ENCODE measurements at places on chromosomes 7 and 10. TPM values are rescaled to one million over a fixed set of nuclear protein-coding genes. Genes with fewer than 3 reads are reported as not detected.

Gene PDZD7
- total RNA-seq: 0.65 TPM

Gene TMEM273
- 20.2 TPM for total RNA-seq

Gene GATA3
- total RNA-seq: 31.2 TPM

Gene PRDX3
- total RNA-seq: 28.6 TPM

Gene RASSF4
- total RNA-seq: 3.0 TPM

Gene CBX3
- 112 TPM for total RNA-seq

DNA sequence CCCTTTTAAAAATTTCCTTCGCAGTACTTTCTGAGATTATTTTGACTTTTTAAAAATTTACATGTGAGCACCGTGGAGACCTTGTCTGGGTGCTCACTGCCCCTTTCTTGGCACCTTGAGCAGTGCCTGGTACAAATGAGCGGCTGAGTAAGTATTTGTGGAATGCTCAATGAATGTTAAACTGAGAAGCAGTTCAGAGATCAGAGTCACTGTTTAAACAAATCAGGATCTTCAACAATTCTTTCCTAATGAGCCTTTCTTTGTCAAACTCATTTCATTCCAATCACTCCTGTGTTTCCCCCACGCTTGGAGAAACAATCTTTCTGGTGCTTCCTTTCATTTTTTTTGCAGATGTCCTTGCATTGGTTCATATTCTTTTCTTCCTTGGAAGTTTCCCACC is 611.3 kb upstream of the GALNT17 start:
- no peaks in the 10 kb centered on the region for H3K4me1 ChIP-seq
- H3K36me3 ChIP-seq: no peaks in the 10 kb centered on the region
- no peak overlapping the region for H3K4me3 ChIP-seq
- no peak for DNase-seq
- no peaks in the 10 kb centered on the region for H3K27me3 ChIP-seq

DNA sequence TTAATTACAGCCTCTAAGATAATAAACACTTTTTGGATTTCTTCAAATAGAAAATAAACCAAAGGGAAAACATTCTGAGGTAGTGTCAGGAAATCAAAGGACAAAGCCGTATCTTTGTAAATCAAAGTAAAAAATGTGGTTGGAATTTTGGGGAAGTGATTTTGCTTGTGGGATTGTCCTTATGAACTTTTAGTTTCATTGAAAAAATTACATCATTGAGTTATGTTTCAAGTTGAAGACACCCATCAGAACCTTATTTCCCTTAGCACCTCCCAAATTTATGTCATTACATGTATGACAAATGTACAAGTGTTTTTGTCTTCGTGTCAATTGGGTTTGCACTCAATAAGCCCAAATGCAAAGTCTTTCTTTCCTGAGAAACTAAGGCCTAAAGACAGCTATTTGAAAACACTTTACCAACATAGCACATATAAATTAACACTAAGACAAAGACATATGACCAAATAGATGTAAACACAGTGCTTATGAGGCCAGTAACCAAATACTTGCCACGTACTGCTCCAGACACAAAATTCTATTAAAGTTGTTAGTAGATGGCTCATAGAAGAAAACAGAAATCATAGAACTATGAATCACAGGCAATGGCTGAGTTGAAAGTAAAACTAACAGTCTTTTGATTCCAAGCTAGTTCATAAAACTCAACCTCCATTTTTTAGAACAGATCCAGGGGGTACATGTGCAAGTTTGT is 26.9 kb upstream of the LAMB4 start:
- H3K4me1 ChIP-seq: no peaks in the 10 kb centered on the region
- no peak overlapping the region for H3K27ac ChIP-seq
- no peaks in the 10 kb centered on the region for H3K27me3 ChIP-seq
- no peak overlapping the region for H3K4me3 ChIP-seq
- H3K36me3 ChIP-seq: no peaks in the 10 kb centered on the region
- no peak for DNase-seq

- H3K27ac ChIP-seq: peak overlapping the region; percentile 80
- DNase-seq: peak; percentile 73
Measured at GRCh38 chr10:133274751-133275683, 1.7 kb downstream of the ADAM8 start.

GRCh38 chr10:117535298-117536071 is 7.1 kb upstream of the EMX2 start:
- H3K27me3 ChIP-seq: peaks cover 9% of the 10 kb centered on the region
- DNase-seq: no peak
- no peaks in the 10 kb centered on the region for H3K36me3 ChIP-seq
- no peaks in the 10 kb centered on the region for H3K4me1 ChIP-seq

DNA sequence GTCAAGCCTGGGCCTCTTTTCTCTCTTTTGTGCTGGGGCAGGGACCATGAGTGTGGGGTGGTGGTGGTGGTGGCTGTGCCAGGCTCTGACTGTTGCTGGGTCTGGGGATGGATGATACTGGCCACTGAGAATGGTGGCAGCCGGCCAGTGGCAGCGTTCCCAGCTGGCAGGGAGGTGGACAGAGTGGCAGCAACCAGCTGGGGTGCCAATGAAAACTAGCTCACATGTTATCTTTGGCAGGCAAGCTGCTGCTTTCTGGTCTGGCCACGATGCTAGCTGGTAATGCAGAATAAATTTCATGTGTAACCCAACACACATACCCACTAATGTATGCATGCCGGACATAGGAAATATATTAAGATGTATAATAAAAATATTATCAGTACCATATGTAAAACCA is 95.0 kb upstream of the SLC26A5 start:
- no peak for DNase-seq
- no peaks in the 10 kb centered on the region for H3K4me1 ChIP-seq
- no peak overlapping the region for H3K4me3 ChIP-seq
- H3K36me3 ChIP-seq: no peaks in the 10 kb centered on the region
- no peak overlapping the region for H3K27ac ChIP-seq
- H3K27me3 ChIP-seq: no peaks in the 10 kb centered on the region

DNA sequence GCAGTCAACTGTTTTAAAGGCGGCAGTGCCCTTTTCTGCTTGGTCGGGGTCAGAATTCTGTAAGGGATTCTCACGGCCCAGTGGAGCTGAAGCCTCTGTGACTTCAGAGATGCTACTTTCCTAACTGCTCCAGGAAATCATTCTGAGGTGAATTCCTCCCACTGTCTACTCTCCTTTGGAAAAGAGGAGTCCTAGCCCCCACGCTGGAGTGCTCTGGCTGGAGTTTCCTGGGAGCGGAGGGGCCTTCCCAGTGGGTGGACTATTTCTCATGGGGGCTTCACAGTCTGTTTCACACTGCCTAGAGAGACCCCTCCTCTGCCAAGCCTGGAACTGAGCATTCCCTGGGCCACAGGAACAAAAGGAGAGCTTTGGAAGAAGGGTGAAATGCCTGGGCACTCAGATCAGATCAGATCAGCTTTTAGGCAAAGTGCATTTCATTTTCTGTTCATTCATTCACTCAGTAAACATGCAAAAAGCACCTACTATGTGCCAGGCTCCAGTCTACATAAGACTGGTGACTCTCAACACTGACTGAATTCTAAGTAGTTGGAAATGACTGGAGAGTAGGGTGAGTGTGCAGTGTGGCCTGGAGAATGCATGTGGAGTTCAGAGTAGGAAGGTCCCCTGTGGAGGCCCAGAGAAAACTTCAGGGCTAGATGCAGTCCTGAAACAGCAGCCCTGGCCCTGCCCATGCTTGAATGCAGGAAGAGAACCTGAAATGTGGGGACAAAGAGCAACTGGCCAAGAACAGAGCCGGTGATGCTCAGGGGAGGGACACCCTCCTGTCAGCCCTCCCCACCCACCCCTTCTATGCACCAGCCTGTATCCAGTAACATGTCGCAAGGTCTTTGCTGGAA is 12.2 kb downstream of the ZNF488 start:
- H3K27me3 ChIP-seq: no peaks in the 10 kb centered on the region
- H3K4me1 ChIP-seq: no peaks in the 10 kb centered on the region
- H3K4me3 ChIP-seq: no peak overlapping the region
- H3K36me3 ChIP-seq: no peaks in the 10 kb centered on the region
- no peak for DNase-seq

DNA sequence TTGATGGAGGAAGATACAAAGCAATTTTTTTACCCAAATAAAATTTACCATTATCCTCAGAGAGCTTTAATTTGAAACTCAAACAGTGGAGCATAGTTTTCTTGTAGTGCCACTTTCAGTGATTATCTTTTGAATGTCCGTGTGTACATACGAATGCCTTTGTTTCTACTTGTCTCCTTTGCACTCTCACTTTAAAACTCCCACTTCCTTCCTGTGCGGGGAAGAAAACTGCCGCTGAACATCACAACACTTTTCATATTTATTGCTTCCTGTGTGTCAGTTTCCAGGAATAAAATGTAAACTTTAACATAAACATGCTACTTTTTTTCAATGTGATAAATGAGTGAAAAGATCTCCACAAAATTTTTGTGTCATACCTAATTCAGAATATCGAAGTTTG is 102.4 kb downstream of the SEMA3A start:
- no peak overlapping the region for H3K4me3 ChIP-seq
- H3K27me3 ChIP-seq: no peaks in the 10 kb centered on the region
- DNase-seq: peak; percentile 49
- H3K27ac ChIP-seq: peak overlapping the region; percentile 55
- no peaks in the 10 kb centered on the region for H3K36me3 ChIP-seq

DNA sequence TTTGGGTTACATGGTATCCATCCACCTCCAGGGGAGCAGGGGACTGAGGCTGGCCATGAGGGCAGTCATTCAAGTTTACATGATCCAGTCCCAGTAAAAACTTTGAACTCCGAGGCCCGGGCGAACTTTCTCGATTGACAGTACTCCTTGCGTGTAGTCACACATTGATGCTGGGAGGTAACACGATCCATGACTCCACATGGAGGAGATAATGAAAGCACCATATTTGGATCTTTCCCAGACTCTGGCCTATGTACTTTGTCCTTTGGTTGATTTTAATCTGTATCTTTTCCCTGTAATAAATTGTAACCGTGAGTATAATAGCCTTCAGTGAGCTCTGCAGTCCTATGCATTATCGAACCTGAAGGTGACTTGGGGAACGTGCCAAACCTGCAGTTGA is 401.6 kb downstream of the KCNMA1 start:
- H3K4me3 ChIP-seq: no peak overlapping the region
- H3K4me1 ChIP-seq: no peaks in the 10 kb centered on the region
- H3K36me3 ChIP-seq: no peaks in the 10 kb centered on the region
- no peak overlapping the region for H3K27ac ChIP-seq
- H3K27me3 ChIP-seq: no peaks in the 10 kb centered on the region
- no peak for DNase-seq

DNA sequence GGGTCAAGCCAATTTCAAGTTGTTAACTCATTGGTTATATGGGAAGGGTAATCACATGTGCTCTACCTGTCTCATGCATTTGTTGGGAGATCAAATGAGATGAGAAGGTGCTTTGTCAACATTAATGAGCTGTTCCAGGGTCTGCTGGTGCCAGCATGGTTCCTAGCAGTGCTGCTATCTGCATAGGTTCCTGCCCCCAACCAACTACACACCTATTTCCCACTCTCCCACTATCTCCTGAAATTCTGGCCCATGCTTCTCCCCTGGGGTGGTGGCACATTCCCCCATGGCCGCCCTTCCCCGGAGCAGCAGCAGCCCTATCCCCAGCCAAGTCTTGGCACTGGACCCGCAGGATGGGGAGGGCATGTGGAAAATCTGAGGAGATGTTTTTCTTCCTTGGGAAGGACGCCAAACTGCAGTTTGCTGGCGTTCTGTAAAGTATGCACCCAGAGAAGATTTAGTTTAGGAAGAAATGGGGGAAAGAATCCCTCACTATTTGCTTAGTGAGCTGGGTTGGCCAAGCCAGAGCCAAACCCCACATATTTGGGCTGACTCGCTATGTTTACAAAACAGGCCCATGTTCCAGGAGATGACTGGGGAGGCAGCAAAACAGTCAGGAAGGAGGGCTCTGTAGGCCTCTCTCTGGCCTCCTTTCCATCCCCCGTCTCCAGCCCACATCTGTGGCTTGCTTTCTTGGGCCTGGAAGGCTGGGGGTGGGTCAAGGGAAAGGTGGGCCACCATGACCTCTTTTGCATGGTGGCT is 42.5 kb downstream of the PPP1R3C start:
- H3K27ac ChIP-seq: no peak overlapping the region
- DNase-seq: no peak
- H3K27me3 ChIP-seq: no peaks in the 10 kb centered on the region
- no peaks in the 10 kb centered on the region for H3K4me1 ChIP-seq

Data from naive thymus-derived CD4-positive, alpha-beta T cell (primary cell).